Activated T-cell treated with anti-CD3 and anti-CD28 coated beads, Interleukin-2, amount 50 U/mL, for 72 hours (primary cell): ENCODE measurements at places on chromosomes 3 and 15. TPM values are rescaled to one million over a fixed set of nuclear protein-coding genes. Genes with fewer than 3 reads are reported as not detected.

GRCh38 chr3:187827723-187828122 is 82.5 kb upstream of the BCL6 start:
- peaks cover 50% of the 10 kb centered on the region for H3K4me1 ChIP-seq
- no peak for DNase-seq
- H3K27ac ChIP-seq: no peak overlapping the region
- H3K27me3 ChIP-seq: no peaks in the 10 kb centered on the region
- peaks cover 2% of the 10 kb centered on the region for H3K36me3 ChIP-seq
- H3K4me3 ChIP-seq: no peak overlapping the region

DNA sequence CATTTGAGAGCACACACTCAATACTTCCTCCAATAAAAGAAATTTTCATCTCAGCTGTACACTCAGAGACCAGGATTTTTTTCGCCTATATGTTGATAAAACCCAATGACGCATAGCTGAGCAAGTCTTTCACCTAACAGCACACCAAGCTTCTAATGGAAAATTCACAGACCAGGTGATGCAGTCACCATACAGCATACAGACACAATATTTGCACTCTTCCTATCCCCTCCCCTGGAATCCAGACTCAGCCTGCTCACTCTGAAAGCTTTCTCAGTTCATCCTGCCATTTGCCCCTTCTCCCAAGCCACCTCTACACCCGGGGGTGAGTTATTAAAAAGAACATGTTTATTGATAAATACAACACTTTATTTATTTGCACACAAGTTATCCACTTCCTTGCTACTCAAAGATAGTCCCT is 1.7 kb downstream of the TBC1D5 start:
- peaks cover 53% of the 10 kb centered on the region for H3K4me1 ChIP-seq
- peak overlapping the region; percentile 97 for H3K27ac ChIP-seq
- no peaks in the 10 kb centered on the region for H3K27me3 ChIP-seq
- H3K36me3 ChIP-seq: no peaks in the 10 kb centered on the region

- peaks cover 6% of the 10 kb centered on the region for H3K4me1 ChIP-seq
- no peaks in the 10 kb centered on the region for H3K36me3 ChIP-seq
- DNase-seq: peak; percentile 18
Measured at GRCh38 chr3:128011140-128011539, 41.1 kb upstream of the SEC61A1 start.

STRC gene
- total RNA-seq: 3.3 TPM

ASB14 gene
- not detected for total RNA-seq

DNA sequence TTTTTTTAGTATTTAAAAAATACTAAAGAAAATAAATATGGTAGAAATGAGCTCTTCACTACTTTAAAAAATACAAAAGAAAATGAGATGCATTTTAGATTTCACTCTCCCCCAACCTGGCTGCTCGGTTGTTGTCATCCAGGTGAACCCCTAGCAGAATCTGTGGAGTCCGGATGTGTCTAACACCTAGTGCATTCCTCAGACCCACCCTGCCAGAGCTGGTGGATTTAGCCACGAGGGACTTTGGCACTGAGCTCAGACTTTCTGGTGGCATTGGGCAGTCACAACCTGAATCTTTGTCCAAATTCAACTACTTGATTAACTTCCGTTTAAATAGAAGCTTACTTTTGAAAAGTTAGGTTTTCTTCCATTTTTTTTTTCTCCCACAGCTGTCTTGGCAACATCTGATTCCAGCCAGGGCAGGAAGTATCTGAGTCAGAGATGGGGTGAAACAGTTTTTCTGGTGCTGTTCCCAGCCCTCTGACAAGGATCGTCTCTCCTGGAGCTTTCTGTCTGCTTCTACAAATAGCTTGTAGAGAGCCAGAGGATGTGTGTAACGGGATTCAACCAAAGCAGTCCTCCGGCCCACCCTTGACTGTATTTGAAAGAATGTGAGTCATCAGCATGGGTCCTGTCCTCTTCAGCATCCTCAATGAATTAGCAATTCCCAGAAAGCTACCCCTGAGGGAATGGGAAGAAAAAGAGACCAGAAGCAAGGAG is 301.8 kb upstream of the MCTP2 start:
- no peaks in the 10 kb centered on the region for H3K36me3 ChIP-seq
- no peak for DNase-seq
- no peak overlapping the region for H3K27ac ChIP-seq
- no peaks in the 10 kb centered on the region for H3K27me3 ChIP-seq

UBAP1L gene
- 6.3 TPM for total RNA-seq

CLRN1 gene
- not detected for total RNA-seq
